ENCODE measurements at places on chromosomes 5 and 9.

GRCh38 chr5:133942614-133943474 lies 25.6 kb downstream of the C5orf15 start:
- no peak for DNase-seq

GRCh38 chr5:142080248-142080647 lies 28.3 kb upstream of the NDFIP1 start:
- no peak for DNase-seq

DNA sequence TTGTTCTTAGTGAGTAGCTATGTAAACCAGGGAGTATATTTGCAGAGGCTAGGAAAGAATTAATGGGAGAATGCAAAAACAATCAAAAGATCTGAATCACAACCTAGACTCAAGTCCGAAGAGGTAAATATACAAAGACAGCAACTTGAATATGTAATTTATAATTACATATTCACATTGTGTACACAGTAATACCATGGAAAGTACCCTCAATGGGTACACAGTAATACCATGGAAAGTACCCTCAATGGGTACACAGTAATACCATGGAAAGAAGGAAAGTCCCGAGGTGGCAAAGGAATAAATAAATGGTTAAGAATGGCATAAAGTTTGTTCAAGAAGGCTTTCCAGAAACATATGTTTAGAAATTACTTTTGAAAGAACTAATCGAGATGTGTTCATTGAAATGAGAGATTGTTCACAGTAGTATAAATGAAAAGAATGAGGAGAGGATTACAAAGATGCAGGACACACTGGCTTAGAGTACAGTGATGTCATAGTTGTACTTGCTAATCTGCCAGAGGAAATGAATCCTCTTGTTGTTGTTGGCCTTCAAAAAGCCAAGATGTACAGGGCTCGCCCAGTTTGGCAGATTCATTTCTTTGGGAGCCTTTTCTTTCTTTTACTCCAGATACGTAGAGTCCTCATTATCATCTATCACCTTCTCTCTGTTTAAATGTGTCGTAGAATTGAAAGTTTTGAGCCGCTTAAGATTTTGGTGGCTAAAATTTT lies 116.0 kb downstream of the UNC13B start:
- no peak for DNase-seq

DNA sequence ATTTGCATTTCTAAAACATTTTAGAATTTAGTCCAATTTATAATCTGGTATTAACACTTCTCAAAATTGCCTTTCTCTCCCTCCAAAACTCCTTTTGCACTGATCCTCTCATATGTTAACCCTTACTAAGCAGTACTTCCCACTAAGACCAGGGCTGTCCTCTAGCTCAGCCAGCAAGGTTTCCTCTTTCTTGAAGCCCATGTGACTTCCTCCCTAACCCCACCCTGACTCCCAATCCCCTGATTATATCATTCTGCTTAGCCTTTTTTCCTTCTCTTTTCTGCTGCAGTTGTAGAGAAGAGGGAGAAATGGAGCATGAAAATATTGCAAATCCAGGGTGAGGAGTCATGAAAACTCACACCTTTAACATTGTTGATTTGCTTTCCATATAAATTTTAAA lies 241.7 kb downstream of the MCTP1 start:
- peak; percentile 15 for DNase-seq

DNA sequence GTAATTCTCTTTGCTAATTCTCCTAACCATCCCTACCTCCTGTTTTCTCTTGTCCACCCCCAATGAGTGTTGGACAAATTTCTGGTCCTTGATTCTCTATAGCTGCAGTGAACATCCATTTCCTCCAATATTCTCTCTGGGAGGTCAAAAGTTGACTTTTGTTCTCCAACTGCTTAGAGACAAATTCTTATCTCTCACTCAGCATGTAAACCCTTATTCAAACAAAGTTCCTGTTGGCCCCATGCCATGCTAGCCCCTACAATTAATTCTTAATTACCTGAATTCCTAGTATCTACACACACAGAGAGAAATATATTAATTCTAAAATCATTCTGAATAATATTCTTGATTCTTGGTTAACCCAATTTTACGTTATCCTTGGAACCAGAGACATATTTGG lies 472.9 kb upstream of the ACTBL2 start:
- DNase-seq: no peak

GRCh38 chr5:179266291-179267070 lies 78.8 kb downstream of the ADAMTS2 start:
- no peak for DNase-seq

DNA sequence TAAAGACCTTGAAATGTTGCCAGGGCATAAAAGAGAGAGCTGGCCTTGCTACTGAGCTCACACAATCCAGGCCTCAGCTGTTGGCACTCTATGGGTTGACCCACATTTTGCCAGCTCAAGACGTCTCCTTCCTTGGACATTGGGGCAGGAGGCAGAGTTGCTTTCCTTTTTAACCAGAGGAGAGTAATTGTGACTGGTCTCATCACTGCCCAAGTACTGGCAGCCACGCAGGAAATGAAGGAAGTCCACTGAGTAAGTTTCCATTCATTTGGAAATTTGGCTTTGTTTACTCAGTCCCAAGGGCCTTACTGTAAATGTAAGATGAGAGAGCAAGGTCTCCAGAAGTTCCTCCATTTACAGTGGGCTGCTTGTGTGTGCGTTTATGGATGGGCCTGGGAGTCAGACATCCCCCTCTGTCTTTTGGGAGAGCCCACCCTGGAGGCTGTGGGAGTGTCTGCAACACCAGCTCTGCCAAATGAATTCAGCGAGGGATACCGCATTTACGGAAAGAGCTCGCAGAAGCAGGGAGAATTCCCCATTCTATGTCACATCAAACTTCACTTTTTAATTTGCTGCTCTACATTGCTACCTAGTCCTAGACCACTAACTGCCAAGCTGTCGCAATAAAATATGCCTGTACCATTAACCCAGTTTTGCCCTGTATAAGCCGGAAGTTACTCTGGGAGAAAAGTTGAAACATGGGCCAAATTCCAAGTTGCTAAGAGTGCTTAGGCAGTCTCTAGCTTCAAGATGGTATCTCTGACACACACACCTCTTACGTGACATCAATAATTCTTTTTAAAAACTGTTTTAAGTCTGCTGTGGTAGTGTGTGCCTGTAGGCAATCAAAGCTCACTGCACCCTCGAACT lies 24.5 kb upstream of the PDZD2 start:
- DNase-seq: no peak

DNA sequence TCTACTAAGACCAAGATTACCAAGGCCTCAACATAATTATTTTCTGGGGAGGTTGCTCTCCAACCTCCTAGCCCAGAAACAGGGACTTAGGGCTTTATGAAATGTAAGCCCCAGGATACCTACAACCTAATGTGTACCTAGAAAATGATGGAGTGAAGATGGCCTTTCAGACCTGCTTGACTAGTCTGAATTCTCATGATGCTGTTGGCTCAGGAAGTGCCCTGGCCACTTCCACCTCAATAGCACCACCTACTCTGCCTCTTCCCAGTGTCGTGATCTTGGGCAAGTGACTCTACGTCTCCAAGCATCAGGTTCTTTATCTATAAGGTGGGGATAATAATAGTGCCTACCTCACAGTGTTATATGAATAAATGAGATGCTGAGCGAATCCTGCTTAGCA lies 57.9 kb upstream of the GARNL3 start:
- DNase-seq: no peak

- no peak for DNase-seq
Observed at GRCh38 chr5:155726267-155726666, 600.7 kb upstream of the SGCD start.

DNA sequence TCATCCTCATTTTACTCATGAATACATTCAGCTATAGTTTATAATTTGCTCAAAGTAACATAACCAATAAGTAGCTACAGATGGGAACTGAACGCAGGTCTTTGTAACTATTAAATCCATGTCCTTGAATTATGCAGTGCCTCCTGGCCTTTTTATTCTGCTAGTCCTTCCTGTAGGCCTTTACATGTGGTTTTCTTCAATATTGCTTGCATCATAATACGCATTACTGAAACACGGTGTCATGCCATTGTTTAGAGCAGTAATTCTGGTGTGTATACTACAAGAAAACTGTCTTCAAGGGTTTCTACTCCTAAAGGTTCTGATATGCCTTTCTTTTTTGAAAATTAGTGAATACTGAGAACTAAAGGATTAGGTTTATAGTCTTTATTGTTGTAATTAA lies 20.7 kb downstream of the CWC27 start:
- no peak for DNase-seq

DNA sequence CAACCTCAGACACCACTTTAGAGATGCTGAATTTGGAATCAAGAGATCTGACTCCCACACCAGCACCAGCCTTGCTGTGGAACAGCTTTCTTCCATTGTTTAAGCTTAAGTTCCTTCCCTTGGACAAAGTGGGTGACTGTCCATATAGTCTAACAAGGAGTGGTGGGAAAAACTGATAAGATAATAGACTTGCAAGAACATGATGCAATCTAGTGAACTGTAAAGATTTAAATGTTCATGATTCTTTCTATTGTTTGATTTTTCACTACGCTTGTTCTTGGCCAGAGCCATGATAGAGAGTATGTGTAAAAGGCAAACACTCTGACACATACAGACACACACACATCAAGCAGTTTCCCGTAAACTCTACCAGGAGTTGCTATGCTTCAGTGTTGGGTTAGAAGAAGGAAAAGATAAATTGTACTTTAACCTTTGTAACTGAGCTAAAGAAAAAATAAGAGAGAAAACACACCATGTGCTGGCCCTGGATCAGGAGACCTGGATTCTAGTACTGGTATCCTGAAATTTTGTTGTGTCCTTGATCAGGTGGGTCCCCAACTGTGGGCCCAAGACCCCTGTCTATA lies 94.3 kb downstream of the PAPPA start:
- DNase-seq: no peak
